ENCODE measurements at places on chromosomes 2 and 18.

DNA sequence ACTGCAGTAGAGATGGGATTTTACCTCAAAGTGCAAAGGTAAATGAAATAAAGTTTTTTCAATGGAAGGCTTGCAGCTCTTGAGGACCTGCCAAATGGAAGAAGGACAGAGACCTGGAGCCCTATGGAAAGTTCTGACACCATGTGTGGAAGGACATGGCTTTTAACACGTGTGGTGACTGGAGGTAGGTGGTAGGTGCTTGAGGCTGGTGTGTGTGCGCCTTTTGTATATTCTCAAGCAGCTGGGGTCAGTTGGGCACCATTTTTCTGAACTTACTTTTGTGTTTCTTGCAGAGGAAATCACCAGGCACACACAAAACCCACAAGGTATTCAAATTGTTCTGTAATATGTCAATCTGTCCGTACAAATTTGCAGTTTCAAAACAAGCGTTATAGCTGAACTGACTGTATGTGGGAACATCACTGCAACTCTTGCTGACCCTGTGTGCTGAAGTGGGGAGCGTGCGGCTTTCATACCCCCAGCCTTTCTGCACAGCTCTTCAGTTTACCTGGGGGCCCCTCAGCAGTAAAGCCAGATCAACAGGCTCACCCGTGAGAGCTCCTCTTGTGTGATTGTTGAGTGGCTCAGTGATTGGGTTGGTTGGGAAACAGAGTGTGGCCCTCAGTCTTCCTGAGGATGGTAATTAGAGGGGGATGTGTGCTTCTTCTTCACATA, 363 bp downstream of the GREB1 start:
- no peak for DNase-seq

DNA sequence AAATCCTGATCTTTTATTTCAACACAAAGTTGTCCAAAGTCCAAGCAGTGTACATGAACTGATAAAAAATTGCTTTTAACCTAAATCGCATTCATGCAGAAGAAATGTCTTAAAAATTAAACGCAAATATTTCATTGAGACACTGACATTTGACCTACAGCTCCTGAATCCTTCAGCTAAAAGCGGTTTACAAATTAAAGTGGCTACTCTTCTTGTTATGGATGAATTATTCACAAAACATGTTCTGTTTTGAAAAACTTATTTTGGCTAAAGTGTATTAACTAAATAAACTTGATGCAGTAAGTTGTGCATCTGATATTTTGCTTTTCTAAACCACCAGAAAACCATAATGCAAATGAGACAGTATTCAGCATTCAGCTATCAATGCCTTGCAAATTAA, 2.2 kb downstream of the EPB41L3 start:
- no peak for DNase-seq

DNA sequence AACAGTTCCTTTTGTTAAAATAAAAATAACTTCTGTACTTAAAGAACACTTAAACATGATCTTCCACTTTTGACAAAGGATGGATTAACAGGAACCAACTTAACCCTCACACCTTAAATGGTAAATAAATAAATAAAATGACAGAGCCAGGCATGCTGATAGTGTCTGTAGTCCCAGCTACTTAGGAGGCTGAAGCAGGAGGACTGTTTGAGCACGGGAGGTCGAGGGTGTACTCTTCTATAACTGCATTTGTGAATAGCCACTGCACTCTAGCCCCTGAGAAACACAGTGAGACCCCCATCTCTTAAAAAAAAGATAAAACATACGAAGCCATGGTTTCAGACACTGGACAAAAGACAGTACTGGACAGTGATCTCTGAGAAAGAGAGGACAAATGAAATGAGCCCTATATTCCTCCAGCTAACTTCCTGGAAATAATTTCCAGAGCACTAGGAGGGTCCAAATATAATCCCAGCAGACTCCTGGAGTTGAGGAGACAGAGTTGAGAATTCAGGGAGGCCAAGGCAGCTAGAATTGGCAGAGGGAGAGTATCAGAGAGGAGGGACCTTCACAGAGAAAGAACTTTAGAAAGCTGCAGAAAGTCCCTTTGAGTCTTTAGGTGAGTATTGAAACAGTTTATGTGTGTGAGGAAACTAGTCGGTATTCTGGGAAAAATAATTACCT, 17.4 kb downstream of the PPP4R1 start:
- no peak for DNase-seq

- DNase-seq: no peak
Measured at GRCh38 chr2:112026509-112026908, 28.6 kb upstream of the TMEM87B start.

DNA sequence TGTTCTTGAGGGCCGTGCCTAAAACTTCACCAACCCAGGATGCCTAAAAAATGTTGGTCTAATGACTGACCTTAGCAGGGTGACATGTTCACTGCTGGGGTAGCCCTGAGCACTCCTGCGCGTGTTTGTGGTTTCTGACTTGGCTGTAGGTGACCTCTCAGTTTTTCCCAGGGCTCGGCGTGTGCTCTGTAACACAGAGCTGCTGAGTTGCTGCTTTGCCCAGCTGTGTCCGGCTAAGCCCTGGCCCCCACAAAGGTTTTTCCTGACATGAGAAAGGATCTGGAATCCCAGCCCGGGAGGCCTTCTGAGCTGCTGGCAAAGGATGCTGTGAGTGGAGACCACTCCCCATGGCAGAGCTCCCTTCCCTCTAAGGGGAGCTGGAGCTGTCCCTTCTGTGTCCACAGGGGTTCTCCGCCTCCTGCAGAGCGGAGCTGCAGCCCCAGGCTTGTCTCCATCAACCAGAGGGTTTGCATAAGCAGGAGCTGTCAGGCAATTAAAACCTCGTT, 52.7 kb downstream of the CRIM1 start:
- no peak for DNase-seq

GRCh38 chr18:7417727-7418126, 149.4 kb upstream of the PTPRM start:
- DNase-seq: no peak

DNA sequence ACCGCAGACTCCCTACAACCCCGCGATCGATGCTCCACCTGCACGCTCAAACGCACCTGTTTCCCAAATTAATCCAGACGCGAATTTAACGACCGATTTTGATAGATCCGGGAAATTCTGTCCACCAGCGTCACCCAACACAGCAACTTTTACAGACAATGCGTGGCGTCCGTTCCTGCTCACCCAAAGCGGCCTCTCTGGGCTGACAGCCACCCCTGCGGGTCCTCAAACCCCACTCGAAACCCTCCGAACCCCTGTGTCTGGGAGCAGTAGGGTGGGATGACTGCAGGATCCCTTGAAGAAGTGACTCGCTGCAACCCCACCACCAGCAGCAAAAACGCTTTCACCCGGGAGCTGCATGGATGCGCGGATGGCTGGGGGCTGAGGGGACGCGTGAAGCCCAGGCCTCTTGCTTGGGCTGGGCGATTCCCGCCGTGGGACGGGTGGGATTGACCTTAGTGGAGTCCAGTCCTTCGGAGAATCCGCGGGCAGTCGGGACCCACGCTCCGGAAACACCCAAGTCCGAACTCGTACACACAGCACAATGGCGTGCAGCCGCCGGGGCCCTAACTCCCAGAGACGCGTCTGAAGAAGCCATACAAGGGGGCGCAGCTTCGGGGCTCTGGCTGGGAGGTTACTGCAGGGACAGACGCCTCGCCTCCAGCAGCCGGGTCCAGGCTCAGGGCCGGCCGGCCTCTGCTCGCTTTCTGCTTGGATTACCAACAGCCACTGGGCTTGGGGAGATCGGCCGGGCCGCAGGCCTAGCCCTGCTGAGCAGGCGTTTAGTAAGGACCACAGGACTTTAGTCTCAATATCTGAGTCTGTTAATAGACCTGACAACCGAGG, 31.1 kb upstream of the ATP6V1B1 start:
- DNase-seq: no peak

GRCh38 chr2:196383799-196384198, 212.4 kb upstream of the STK17B start:
- DNase-seq: no peak

GRCh38 chr18:43916984-43917383, 639.7 kb upstream of the SYT4 start:
- no peak for DNase-seq

DNA sequence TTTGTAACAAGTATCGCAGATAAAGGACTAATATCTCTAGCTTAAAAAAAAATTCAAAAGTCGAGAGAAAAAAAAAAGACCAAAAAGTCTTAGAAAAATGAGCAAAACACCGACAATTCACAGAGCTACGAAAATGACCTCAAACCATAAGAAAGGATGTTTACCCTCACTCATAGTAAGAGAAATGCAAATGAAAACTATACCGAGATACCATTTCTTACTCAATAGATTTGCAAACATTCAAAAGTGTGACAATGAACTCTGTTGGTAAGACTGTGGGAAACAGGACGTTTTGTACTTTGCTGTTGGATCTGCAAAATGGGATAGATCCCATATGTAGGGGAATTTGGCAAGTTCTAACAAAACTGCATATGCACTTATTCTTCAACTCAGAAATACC, 39.9 kb upstream of the LDAH start:
- DNase-seq: no peak

GRCh38 chr2:44778221-44778654, 163.3 kb upstream of the SIX3 start:
- DNase-seq: no peak

DNA sequence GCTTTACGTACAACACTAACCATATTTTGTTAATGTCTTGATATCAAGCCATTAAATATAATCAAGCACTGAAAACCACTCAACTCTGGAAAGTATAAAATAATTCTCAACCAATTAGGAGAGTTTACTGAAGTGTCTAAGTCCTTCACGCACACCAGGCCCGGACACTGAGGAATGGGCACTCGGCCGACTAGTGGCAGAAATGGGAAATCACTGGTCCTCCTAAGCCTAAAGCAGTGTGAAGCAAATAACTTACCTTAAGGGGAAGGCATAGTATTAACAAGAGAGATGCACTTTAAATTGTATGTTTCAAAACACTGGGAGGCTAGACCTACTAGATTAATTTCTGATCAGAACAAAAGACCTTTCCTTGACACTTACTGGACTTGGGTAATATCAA, 45.7 kb downstream of the FAM210A start:
- no peak for DNase-seq

DNA sequence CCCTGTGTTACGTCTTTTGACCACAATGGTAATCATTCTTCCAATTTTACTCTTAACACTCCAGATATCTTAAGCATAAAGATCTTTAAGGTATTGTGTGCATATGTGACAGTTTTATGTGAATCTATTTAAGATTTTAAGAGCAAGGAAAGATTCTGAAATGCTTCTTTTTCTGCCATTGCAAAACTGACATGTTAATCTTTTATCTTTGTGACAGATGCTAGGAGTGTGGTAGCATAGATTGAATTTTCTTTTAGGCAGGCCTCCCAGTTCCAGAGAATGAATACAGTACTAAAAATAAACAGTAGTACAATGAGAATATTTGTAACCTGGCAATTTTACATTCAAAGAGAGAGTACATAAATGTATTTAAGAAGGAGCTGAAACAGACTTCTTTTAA, 232.5 kb upstream of the ZSWIM2 start:
- no peak for DNase-seq

DNA sequence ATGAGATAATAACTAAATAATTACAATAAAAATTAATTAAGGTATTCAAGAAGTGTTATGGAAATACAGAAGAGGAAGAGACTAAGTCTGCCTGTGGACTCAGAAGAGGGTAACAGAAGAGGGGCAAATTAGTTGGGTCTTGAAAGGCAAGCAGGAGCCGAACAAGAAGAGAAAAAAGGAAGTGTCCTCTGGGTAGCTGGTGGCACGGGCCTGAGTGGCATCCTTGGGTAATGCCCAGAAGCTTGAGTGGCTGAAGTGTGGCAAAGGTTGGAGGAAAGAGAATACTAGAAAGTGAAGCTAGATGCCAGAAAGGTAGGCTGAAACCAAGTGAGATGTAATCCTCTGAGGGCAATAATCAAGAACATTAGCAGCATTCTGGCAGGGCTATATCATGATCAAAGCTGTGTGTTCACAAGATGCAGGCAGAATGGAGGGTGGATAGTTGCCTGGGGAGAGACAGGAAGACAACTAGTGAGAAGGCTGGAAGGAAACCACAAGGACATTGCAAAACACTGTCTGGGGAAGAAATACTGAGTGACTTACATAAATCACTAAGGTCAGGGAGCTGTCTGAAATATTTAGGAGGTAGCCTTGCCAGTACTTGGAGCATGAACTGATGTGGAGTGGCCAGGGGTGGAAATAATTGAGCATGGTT, 16.2 kb downstream of the DOCK10 start:
- no peak for DNase-seq

DNA sequence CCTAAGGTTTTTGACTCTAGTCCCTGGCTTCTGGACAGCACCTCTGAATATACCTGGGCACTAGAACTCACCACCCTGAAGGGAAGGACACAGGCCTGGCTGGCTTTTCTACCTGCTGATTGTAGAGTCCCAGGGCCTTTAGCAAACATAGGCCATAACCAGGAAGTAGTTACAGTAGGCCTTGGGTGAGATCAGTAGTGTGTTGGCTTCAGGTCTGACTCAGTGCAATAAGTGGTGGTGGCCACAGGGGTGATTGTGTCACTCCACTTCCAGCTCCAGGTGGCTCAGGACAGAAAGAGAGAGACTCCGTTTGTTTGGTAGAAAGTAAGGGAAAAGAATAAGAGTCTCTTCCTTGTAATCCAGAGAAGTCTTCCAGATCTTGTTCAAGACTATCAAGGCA, 101.7 kb upstream of the LGALSL start:
- no peak for DNase-seq

DNA sequence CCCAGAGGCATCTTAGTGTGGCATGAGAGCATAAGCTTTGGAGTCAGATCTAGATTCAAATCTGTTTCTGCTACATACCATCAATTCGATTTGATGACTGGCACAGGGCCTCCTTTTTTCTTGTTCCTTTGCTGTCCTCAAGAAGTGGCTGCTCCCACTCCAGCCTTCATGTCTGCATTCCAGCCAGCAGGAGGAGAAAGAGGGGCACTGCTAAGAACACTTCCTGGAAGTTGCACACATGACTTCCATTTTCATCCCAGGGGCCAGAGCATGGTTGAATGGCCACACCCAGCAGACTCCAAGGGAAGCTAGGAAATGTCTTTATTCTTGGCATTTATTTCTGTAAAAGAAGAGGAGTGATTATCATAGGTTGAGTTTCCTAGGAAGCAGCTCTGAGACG, 50.4 kb downstream of the EML6 start:
- DNase-seq: no peak

DNA sequence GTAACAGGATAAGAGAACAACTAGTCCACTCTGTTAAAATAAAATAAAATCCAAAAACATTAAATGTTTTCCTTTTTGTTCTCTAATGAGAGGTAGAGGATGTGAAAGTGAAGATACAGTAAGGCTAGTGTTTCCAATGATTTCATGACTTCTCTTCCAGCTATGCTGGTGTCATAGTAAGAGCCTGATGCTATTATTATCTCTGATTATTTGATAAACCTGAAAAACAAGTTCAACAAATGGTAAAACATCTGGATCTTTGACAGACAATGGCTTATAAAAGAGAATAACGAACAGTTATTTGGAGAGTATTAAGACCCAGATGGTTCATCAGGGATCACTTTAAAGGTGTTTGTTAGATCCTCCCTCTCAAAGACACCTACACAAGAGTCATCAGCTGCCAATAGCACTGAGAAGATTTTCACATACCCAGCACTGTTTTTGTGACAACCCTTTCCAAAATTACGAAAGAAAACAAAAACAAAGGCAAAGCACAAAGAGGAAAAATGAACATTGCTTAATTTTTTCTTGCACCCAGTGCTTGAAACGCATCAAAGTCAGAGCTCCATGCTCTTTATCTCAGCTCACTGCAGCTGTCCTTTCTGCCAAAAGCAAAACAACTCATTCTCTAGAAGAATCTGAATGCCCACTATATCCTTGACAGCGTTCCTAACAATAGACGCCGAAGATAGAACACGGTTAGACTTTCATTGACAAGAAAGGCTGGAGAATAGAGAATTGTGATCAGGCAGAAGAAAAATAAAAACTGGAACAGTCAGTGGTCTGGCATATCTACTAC, 168.6 kb downstream of the SLC8A1 start:
- DNase-seq: no peak

GRCh38 chr18:2478662-2479061, 92.6 kb downstream of the METTL4 start:
- DNase-seq: no peak
